IMR-90 (cell line): ENCODE measurements at places on chromosomes 12 and 14. TPM values are rescaled to one million over a fixed set of nuclear protein-coding genes. Genes with fewer than 3 reads are reported as not detected.

IFNG-AS1 gene
- total RNA-seq: not detected in 2 replicates

DNA sequence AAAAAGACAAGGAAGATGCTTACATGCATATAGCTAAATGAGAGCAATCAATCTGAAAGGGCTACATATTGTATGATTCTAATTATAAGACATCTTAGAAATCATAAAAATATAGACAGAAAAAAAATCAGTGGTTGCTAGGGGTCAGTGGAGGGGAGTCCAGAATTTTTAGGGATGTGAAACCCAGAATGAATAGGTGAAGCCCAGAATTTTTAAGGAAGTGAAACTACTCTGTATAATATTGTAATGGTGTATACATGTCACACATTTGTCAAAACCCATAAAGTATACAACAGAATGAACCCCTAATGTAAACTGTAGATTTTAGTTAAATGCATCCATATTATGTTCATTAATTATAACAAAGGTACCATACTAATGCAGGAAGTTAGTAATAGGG is 713.2 kb downstream of the FLRT2 start:
- DNase-seq: no peak
- no peak overlapping the region for H3K27ac ChIP-seq
- no peaks in the 10 kb centered on the region for H3K4me1 ChIP-seq
- H3K27me3 ChIP-seq: no peaks in the 10 kb centered on the region

DNA sequence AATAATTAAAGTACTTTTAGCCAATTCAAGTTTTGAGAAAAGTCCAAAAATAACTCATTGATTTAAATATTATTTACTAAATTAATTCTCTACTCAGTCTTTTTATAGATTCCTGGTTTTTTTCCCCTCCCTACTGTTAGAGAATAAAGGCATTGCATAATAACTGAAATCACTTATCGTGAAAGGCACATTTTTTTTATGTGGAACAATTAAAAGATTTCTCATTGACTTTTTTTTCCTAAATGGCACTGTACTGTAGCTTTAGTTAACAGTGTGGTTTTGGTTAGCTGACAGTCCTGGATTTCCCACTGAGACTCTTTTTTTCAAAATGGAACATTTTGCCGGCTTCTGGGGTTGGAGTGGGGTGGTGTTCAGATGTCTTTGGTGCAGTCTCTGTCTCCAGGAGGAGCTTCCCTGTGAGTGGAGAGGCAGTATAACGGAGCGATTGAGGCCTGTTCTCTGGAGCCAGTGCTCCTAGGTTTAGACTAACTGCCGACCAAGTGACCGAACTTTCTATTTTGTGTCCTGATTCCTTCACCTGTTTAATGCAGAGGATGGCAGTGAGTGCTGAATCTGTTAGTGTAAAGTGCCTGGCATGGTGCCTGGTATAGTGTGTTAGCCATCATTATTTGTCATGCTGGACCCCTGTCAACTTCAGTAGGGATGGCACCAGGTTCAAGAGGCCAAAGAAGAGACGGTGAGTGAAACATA is 117.7 kb downstream of the ADCK1 start:
- H3K27me3 ChIP-seq: no peaks in the 10 kb centered on the region

FERMT2 gene
- 217 and 229 TPM in 2 replicates for total RNA-seq

DNA sequence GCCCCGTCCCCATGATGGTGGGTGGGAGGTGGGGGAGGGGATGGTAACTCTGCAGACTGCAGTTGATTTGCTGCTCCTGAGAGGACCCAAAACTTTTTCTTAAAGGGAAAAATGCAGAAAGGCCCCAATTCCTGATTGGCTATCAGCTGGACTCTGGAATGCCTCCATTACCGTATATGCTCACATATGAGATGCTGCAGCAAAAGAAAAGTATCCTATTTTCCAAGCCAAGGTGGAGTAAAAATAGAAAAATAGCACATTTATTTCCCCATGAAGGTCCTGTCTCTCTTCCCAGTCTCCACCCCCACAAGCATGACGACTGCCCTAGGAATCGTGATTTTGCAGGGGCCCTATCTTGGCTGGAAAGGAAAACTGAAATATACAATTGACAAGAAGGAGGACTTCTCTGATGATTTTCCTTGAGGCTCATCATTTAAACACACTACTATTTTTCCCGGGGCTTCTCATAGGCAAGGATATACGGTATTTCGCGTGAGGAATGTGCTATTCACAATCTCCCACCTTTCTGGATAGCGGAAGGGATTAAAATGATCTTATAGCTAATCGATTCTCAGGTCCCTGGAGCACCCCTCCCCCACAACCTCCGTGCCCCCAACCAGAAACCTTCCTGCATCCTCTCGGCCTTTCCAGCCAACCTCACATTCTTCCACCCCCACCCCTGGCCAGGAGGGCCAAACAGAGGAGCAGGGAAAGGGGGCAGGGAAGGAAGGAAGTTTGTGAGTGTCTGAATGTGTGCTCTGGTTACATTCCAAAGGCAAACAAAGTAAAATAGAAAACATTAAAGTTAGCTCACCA is 138.9 kb upstream of the CCND2 start:
- no peak overlapping the region for H3K4me3 ChIP-seq
- no peaks in the 10 kb centered on the region for H3K36me3 ChIP-seq
- DNase-seq: no peak
- H3K27ac ChIP-seq: no peak overlapping the region

DNA sequence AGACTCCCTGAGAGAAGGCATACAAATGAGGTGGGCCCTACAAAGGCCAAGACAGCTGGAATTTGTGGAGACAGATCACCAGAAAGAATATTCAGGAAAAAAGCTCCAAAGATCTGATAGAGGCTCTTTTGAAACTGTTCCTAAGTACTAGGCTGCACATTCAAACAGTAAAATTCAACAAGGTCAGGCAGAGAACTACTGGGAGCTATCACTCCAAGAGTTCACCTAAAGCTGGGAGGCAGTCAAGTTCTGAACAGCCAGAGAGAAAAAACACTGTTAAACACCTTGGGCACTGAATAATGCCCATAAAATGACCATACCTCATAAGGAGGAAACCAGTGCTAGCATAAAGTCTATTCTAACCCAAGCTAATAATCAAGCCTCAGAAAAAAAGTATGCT is 28.6 kb downstream of the MED13L start:
- no peak for DNase-seq
- H3K4me1 ChIP-seq: peaks cover 6% of the 10 kb centered on the region; the same call in 1 of the 2 replicates
- no peak overlapping the region for H3K4me3 ChIP-seq
- H3K27me3 ChIP-seq: no peaks in the 10 kb centered on the region

CCDC177 gene
- total RNA-seq: not detected in 2 replicates

GRCh38 chr14:47744155-47744554 is 68.8 kb upstream of the MDGA2 start:
- no peaks in the 10 kb centered on the region for H3K27me3 ChIP-seq
- H3K36me3 ChIP-seq: no peaks in the 10 kb centered on the region
- no peak overlapping the region for H3K4me3 ChIP-seq
- no peak for DNase-seq
- H3K4me1 ChIP-seq: no peaks in the 10 kb centered on the region

KRT78 gene
- total RNA-seq: not detected in 2 replicates

DNA sequence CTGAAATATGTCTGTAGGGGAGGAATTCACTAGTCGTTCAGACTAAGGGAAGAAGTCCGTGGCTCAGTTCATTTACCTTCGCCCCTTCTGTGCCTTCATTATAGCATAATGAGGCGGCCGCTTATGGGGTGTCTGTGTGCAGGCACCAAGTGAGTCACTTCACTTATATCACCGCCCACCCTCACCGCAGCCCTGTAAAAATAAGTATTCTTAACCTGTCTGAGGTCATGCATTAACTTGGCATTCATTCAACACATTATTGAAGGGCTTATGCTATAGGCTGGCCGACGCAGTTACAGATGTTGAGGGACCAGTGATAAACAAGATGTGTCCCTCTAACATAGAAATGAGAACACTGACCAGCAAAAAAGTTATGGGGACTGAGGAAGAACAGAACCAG is 47.7 kb upstream of the PTCSC3 start:
- no peak overlapping the region for H3K27ac ChIP-seq
- peaks cover 11% of the 10 kb centered on the region for H3K4me1 ChIP-seq
- H3K27me3 ChIP-seq: peaks cover 3% of the 10 kb centered on the region; the same call in 1 of the 2 replicates
- DNase-seq: no peak
- H3K4me3 ChIP-seq: no peak overlapping the region

- H3K4me1 ChIP-seq: peaks cover 7% of the 10 kb centered on the region
- no peak for DNase-seq
- H3K27me3 ChIP-seq: no peaks in the 10 kb centered on the region
- no peaks in the 10 kb centered on the region for H3K36me3 ChIP-seq
Measured at GRCh38 chr14:102646615-102647014, 54.2 kb downstream of the RCOR1 start.

- no peaks in the 10 kb centered on the region for H3K36me3 ChIP-seq
- no peak overlapping the region for H3K4me3 ChIP-seq
- peak; percentile 23 for DNase-seq
- H3K27me3 ChIP-seq: peaks cover 3% of the 10 kb centered on the region
- H3K27ac ChIP-seq: no peak overlapping the region
- no peaks in the 10 kb centered on the region for H3K4me1 ChIP-seq
Measured at GRCh38 chr14:31543969-31544799, 17.0 kb upstream of the NUBPL start.

GRCh38 chr12:57226588-57227314 is 2.8 kb upstream of the SHMT2 start:
- H3K4me3 ChIP-seq: no peak overlapping the region
- no peak for DNase-seq
- H3K27ac ChIP-seq: no peak overlapping the region
- H3K4me1 ChIP-seq: peaks cover 14% of the 10 kb centered on the region

DNA sequence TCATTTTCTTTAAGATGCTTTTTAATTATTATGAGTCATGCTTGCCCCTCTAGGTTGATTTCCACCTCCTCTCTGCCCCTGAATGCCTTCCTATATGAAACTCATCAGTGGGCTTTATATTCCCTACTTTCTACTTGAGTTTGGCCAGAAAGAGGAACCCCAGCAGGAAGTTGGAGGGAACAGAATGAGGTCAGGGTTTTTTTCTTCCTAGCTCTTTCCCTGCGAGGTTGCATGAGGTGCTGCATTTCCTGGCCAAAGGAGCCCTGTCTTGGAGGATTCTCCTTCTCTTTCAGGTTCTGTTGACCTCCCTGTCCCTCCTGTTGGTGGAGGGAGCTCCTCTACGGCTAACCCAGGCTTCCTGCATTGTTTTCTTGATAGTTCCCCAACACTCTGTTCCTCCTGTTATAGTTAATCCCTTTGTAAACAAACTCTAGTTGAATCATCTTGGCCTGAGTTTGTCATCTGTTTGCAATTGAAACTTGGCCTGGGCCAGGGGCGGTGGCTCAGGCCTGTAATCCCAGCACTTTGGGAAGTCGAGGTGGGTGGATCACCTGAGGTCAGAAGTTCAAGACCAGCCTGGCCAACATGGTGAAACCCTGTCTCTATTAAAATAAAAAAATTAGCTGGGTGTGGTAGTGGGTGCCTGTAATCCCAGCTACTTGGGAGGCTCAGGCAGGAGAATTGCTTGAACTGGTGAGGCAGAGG is 15.3 kb upstream of the SPIC start:
- no peaks in the 10 kb centered on the region for H3K36me3 ChIP-seq
- H3K4me1 ChIP-seq: no peaks in the 10 kb centered on the region
- peak; percentile 39 for DNase-seq
- no peak overlapping the region for H3K4me3 ChIP-seq
- no peak overlapping the region for H3K27ac ChIP-seq
- no peaks in the 10 kb centered on the region for H3K27me3 ChIP-seq
